Tibial nerve (tissue), 4 donors: ENCODE measurements at places on chromosomes 1 and 21. TPM values are rescaled to one million over a fixed set of nuclear protein-coding genes. Genes with fewer than 3 reads are reported as not detected.

The ARTN gene
- 0.66 TPM for total RNA-seq

The SGIP1 gene
- total RNA-seq = 3.9 TPM

The OXCT2 gene
- total RNA-seq = 4.5 TPM

The DEPDC1 gene
- not detected for total RNA-seq

The SLC25A33 gene
- 5.7 TPM for total RNA-seq

The C4BPB gene
- total RNA-seq = not detected

The CNR2 gene
- total RNA-seq = not detected

The GBP6 gene
- not detected for total RNA-seq

The NBPF20 gene
- total RNA-seq = 0.66 TPM

The HIVEP3 gene
- 4.2 TPM for total RNA-seq

The CSMD2 gene
- 0.60 TPM for total RNA-seq

The HIPK1 gene
- 49.5 TPM for total RNA-seq

The ADAMTSL4 gene
- total RNA-seq = 74.9 TPM

The SPRR2B gene
- total RNA-seq = not detected

The F11R gene
- 15.7 TPM for total RNA-seq

The PLPPR4 gene
- 3.1 TPM for total RNA-seq

The G0S2 gene
- total RNA-seq = 262 TPM

The RNF207 gene
- total RNA-seq = 22.3 TPM

The C4BPA gene
- not detected for total RNA-seq

The ANGPTL3 gene
- total RNA-seq = not detected

The SLC25A44 gene
- 25.5 TPM for total RNA-seq

The RHEX gene
- 4.8 TPM for total RNA-seq

The PLA2G2D gene
- total RNA-seq = not detected

The GJA9 gene
- total RNA-seq = not detected

The PHLDA3 gene
- 290 TPM for total RNA-seq

The CYP4A11 gene
- total RNA-seq = not detected

The S100A1 gene
- total RNA-seq = 102 TPM

The HPCA gene
- total RNA-seq = not detected
